ENCODE measurements at places on chromosomes 3 and 15. TPM values are rescaled to one million over a fixed set of nuclear protein-coding genes. Genes with fewer than 3 reads are reported as not detected.

GOLGA6A gene
- total RNA-seq: not detected

DNA sequence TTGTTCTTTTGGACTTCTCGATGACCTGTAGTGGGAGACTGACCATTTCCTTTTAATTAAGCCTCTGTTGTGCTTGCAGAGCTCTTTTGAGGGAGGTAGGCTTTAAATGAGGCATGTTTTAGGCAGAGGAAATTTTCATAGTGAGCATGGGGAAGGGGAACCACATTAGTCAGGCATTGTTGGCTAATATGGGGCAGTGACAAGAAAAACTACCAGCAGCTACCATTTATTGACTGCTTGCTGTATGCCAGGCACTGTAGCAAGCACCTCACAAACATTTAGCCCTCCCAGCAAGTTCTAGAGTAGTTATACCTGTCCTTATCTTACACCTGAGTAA lies 10.9 kb downstream of the ATG7 start:
- DNase-seq: no peak

- no peak for DNase-seq
These were observed 781.7 kb downstream of the MECOM start for GRCh38 chr3:168881804-168882203.

TMEM207 gene
- not detected for total RNA-seq

GRCh38 chr15:49265911-49266310 lies 95.9 kb downstream of the GALK2 start:
- no peak for DNase-seq

DNA sequence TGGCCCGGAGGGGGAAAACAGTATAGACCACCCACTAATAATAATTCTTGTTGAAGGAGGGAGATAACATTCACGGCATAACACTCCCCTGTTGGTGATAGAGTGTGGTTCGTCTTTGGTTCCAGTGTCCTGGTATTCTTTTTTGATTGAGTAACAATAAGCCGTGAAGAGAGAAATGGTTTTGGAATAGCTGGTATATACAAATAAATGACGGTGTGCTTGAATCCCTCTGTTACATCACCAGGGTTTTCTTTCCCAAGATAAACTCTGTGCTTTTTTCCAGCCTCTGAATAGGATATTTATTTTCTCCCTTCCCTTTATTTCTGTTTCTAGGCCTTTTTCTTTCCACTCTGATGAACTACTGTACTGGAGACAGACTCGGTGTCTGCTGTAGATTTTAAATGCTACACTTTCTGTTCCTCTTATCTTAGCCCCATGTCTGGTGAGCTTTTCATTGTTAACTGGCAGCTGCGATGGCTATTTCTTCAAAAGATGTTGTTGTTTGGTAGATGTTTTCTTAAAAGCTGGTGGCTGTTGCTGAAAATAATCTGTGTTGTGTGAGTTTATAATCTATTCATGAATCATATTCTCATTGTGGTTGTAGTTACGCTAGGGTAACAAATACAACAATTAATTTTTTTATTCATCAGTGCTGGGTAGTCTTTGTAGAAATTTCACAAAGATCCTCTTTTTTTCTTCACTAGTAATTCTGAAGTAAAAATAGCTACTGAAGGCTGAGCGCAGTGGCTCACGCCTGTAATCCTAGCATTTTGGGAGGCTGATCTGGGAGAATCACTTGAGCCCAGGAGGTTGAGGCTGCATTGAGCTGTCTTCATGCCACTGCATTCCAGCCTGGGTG lies 15.5 kb upstream of the SCAANT1 start:
- DNase-seq: no peak

- DNase-seq: no peak
These were observed 116.7 kb upstream of the ETV5 start for GRCh38 chr3:186225603-186226002.

All from SJSA1 (cell line).